CD4-positive, CD25-positive, alpha-beta regulatory T cell (primary cell): ENCODE measurements at places on chromosomes 6 and 20. TPM values are rescaled to one million over a fixed set of nuclear protein-coding genes. Genes with fewer than 3 reads are reported as not detected.

The CEP43 gene
- 32.5 TPM for total RNA-seq

The MCHR2 gene
- not detected for total RNA-seq

The BPIFA1 gene
- not detected for total RNA-seq

The MUCL3 gene
- not detected for total RNA-seq

The CTAGE9 gene
- total RNA-seq = not detected

The CST2 gene
- total RNA-seq = not detected

The ITPR3 gene
- 54.5 TPM for total RNA-seq

The RBBP8NL gene
- not detected for total RNA-seq

The ZNF334 gene
- 0.25 TPM for total RNA-seq

The GATA5 gene
- not detected for total RNA-seq

The RANBP9 gene
- 85.5 TPM for total RNA-seq

The SAMD3 gene
- 49.6 TPM for total RNA-seq

The OPRL1 gene
- 1.3 TPM for total RNA-seq

The TMEM181 gene
- total RNA-seq = 21.2 TPM

The OTOR gene
- not detected for total RNA-seq

The OR10C1 gene
- not detected for total RNA-seq

The FAM83C gene
- total RNA-seq = not detected

The BFSP1 gene
- total RNA-seq = 0.39 TPM

The CCN6 gene
- total RNA-seq = not detected

The WFDC5 gene
- not detected for total RNA-seq

The UTRN gene
- 297 TPM for total RNA-seq

The HLA-DQA1 gene
- total RNA-seq = 20.3 TPM

The PRR18 gene
- total RNA-seq = not detected

The SPATA25 gene
- total RNA-seq = 0.54 TPM

The ENPP1 gene
- total RNA-seq = not detected

The TSPO2 gene
- not detected for total RNA-seq

The PNLDC1 gene
- total RNA-seq = not detected
